ENCODE measurements at places on chromosomes 4 and X.
A peak's percentile ranks its signal among the peaks of the same experiment; 100 is the strongest.

- DNase-seq = no peak
Observed at GRCh38 chr4:141609243-141609642, 27.1 kb upstream of the IL15 start.

DNA sequence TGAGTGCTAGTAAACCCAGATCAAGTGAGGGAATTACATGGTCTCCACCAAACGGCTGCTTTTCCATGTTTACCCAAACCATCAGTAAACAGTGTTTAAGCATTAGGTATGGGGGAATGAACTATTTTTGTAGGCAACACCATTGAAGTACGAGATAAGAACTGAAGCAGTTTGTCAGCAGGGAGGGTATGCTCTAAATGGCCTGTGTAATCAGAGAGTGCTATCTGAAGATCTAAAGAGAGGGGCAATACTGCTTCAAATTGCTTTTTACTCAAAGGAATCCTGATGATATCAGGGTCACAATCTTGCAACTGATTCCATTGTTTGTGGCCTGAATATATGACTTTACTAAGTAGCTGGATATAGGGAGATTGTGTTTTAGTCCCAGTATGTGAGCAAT lies 10.4 kb upstream of the SPIN4 start:
- no peak for DNase-seq

DNA sequence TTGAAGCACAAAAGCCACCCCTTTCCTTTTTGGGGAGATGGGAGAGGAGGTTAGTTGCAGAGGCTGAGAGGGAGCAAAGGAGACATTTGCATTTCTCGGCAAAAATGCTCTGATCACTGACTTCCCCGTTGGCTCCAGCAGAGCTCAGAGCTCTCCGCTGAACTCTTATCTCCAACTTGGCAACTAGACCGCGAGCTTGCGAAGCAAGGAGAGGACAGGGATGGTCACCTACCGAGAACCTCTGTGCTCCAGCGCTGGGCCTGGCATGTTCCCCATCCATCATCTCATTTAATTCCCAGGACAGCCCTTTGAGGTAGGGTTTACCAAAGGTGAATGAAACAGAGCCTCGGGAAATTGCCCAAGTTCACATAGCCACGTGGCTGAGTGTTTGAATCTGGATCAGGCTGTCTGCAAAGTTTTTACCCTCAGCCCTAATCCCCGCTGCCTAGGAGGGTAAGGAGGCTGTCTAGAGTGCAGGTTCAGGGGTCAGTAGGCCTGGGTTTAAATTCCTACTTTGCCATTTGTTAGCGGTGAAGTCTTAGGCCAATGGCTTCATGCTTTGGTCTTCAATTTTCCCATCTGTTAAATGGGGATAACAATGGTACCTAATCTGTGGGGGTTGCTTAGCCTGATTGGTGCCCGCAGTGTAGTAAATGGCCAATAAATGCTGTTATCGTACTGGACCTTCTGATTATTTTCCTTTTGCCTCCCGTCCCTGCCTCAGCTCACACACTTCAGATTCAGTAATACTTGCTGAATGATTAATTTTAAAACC lies 3.8 kb upstream of the CITED1 start:
- no peak for DNase-seq

- no peak for DNase-seq
Observed at GRCh38 chr4:71209161-71209560, 129.7 kb upstream of the SLC4A4 start.

GRCh38 chr4:163939597-163939996 lies 445.1 kb downstream of the TMA16 start:
- no peak for DNase-seq

- no peak for DNase-seq
Observed at GRCh38 chr4:66404141-66404540, 733.9 kb upstream of the EPHA5 start.

DNA sequence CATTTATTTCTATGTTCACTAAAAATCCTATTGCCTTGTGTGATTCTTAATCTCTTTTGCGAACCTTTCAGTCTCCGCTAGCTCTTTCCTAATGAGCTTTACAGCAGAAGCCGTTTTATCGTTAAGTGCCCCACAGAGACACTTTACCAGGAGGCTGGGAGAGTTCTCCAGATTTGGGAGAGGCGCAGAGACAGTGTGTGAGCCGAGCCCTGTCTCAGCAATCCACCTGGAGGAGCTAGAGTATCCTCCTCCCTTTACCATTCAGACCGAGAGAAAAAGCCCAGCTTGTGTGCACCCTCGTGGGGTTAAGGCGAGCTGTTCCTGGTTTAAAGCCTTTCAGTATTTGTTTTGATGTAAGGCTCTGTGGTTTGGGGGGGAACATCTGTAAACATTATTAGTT lies 54.9 kb upstream of the MTM1 start:
- DNase-seq = no peak

DNA sequence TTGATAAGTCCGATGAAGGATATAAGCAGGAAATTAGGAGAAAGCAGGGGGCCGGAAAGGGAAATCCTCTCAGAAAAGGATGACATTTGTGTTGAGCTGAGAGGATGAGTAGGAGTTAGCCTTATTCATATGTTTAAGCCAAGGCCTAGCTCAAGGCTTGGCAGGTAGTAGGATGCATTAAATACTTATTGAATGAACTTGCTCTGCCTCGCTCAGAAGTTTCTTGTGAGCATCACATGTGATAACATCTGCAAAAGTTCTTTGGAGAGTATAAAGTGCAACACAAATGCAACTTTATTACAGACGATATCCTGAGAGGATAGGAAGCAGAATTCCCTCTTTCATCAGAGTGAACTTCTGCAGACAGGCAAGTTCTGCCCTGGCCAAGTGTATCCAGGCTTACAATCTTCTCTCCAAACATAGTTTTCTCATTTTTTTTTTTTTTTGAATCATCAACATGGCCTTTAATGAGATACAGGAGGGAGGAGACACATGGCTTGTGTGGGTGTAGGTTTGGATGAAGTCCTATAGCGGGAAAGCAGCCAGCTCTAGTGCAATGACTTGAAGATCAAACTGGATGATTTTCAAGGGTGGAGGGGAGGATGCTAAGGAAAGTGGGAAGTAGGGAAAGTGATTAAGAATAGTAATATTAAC lies 48.1 kb downstream of the LUZP4 start:
- DNase-seq = no peak

DNA sequence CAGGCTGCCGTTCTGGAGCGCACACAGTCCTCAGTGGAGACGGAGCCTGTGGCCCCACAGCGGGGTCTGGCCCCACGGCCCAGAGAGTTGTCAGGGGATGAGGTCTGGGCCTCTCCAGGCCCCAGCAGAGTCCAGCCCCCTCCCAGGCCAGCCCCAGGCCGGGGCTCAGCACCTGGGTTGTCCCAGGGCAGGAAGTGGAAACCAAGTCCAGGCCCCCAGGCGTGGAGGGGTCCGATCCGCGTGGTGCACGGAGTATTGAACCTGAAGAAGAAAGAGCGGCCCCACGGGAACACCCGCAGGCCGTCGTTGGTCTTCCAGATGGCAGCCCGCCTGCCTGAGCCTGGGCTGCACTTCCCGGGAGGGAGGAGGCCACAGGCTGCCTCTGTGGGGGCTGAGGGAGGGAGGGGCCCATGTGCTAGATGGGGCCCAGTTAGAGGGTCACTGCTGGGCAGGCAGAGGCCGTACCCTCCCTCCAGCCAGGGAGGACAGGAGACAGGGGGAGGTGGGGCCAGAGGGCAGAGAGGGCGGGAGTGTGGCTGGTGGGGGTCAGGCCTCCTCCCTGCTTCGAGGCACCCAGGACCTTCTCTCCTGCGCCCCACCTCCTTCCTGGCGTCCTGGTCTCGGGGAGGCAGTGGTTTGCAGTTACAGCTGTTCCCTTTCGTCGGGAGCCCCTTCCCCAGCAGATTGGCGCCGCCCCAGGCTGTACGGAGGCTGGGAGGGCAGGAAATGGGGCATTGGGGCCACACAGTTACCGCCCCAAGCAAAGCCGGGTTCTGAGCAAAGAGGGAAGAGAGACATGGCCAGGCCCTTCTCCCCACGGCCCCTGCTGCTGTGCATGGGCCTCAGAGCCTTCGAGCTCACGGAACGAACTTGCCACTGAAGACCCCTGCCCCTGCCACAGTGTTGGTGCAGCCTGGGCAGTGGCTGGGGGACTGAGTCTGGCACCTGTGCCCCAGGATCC lies 8.1 kb downstream of the HGFAC start:
- no peak for DNase-seq

DNA sequence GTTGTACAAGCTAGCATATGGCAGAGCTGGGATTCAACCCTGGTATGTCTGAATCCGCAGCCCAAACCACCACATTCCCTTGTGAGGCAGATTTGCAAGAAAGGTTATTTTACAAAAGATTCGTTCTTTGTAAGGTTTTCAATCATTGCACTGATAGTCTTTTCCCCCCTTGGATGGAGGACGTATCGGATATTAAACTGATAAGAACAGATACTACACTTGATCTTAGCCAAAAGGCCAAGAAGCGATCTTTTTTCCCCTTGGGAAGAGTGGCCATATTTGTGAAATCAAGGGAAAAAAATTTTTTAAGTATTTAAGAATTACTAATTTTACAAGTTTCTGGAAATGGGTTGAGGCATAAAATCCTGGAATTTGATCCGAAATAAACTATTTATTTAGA lies 34.4 kb upstream of the MSMO1 start:
- DNase-seq = no peak

- no peak for DNase-seq
Observed at GRCh38 chrX:73131276-73131675, 52.0 kb upstream of the PABPC1L2A start.

- DNase-seq = no peak
Observed at GRCh38 chrX:136963973-136964372, 69.8 kb downstream of the GPR101 start.

DNA sequence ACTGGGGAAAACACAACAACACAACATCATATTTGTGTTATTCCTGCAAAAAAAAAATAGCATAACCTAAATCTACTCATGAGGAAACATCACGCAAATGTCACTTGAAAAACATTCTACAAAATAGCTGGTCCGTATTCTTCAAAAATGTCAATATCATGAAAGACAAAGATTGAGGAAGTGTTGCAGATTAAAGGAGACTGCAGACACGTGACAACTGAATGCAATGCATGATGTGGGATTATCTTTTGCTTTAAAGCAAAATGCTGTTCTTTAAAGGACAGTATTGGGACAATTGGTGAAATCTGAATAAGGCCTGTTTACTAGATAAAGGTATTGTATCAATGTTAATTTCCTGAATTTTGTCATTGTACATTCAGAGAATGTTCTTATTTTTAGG lies 157.7 kb downstream of the SMIM20 start:
- no peak for DNase-seq

GRCh38 chrX:9829308-9830267 lies 43.4 kb downstream of the SHROOM2 start:
- DNase-seq = no peak

- no peak for DNase-seq
Observed at GRCh38 chrX:133676344-133677122, 261.2 kb upstream of the GPC4 start.

DNA sequence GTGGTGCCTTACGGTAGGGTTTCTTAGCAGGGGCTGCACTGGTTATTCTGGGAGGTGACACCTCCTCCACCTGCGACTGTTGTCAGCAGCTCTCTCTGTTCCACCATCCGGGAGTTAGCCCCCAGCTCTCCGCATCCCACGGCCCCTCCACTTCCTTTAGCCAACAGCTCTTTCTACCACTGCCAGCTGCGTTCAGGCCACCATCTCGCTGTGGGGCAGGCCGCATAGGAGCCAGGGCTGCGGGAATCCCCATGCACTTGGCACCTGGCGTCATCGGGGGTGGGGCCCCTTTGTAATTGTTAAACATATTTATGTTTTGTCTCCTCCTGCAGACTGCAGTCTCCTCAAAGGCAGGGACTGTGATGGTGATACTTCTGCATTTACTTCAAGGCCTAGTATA lies 480.2 kb downstream of the SMARCA1 start:
- DNase-seq = no peak

GRCh38 chr4:74038425-74039314 lies at the start of gene CXCL3:
Gene CXCL3 (minus strand): TSS chr4:74038689. CDS start chr4:74038611, 78 bp downstream.
- DNase-seq = peak; percentile 82

GRCh38 chr4:127606823-127607222 lies 25.9 kb upstream of the INTU start:
- DNase-seq = no peak

GRCh38 chr4:130073145-130073790 lies 977.3 kb downstream of the C4orf33 start:
- DNase-seq = no peak

- no peak for DNase-seq
Observed at GRCh38 chrX:12949205-12949926, 25.5 kb upstream of the TMSB4X start.

DNA sequence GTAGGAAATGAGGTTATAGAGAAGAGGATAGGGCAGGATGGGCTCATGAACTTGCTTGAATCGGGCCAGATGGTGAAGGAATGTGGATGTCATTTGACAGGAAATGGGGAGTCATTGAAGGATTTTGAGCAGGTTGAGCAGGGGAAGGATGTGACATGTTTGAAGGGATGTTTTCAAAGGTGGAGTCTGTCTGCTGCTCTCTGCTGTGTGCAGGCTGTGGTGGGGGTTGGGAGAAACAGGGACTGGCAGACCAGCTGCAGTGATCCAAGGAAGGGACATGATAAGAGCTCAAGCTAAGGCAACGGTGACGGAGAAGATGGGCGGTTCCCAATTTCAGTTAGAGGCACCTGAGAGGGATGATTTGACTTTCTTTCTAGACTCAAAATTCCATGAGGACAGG lies 14.0 kb upstream of the XPNPEP2 start:
- DNase-seq = no peak

DNA sequence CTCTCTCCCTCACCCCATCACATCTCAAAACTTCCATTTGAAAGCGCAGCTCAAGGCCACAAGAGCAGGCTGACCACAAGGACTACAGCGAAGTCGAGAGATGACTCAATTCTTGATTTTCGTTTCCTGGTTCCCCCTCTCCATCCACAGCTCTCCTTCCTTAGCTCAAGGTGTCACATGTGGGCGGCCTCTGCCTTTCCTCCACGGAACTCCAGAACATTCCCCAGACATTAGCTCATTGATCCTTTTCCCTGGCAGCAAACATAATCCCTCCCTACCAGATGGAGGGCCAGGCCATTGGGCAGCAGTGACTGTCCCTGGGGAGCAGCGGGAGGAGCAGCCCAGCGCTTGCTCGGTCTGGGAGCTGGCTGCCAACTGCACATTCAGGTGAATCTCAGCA lies 56.3 kb downstream of the CCDC149 start:
- DNase-seq = no peak

DNA sequence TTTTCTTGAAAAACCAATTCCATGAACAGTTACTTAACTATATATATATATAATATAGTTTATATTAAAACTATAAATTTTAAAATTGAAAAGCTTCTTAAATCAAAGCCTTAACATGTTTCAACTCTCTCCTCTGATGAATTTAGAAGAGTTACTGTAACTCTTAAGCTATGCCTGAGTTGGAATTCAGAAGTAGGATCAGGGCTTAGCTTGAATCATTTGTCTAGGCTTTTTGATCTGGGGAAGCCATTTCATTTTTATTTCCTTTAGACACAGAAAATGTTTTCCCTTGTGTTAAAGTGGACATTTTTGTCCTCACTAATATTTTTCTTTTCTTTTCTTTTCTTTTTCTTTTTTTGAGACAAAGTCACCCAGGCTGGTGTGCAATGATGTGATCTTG lies 40.4 kb upstream of the PDLIM5 start:
- DNase-seq = no peak

GRCh38 chr4:111792632-111793031 lies 352.6 kb upstream of the FAM241A start:
- DNase-seq = no peak
